ENCODE measurements at places on chromosomes 5 and 9. TPM values are rescaled to one million over a fixed set of nuclear protein-coding genes. Genes with fewer than 3 reads are reported as not detected.

The SLC6A7 gene
- not detected for total RNA-seq

The SLC34A1 gene
- not detected for total RNA-seq

The MUSK gene
- total RNA-seq, result 1.6 TPM

The ZFR gene
- total RNA-seq, result 58.0 TPM

The LMX1B gene
- total RNA-seq, result 0.83 TPM

The CSF1R gene
- total RNA-seq, result 27.0 TPM

- H3K27me3 ChIP-seq, result no peaks in the 10 kb centered on the region
- H3K27ac ChIP-seq, result no peak overlapping the region
- no peak for DNase-seq
Measured at GRCh38 chr5:149636191-149636860, 55.0 kb downstream of the ARHGEF37 start.

DNA sequence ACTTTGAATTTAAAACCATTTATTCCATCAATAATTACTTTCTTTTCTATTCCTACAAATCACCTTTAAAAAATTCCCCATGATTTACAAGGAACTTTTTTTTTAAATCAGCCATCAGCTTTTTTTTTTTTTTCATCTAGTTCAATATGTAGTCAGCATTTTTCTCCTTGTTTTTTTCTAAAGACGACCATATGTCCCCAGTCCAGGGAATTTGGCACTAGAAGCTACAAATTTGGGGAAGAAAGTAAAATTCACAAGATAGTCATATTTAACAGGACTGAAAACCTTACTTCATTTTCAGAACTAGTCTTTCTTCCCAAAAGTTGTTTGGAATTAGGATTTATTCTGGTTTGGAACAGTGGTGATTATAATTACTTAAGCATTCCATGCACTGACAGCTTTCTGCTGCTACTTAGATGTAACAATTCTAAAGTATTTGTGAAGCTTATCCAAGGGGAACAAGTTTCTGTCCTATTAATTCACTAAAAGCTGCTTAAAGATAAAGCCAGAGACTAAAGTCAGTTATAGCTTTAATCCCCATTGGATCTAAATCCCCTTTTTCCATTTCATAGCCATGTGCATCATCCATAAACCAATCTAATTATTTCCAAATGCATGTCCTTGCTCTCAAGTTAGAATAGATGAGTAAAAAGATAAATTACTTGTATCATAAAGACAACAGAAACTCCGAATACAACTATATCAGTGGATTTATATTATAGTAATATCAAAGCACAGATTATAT is 7.4 kb upstream of the SNCAIP start:
- no peaks in the 10 kb centered on the region for H3K36me3 ChIP-seq
- H3K4me1 ChIP-seq, result no peaks in the 10 kb centered on the region
- no peaks in the 10 kb centered on the region for H3K27me3 ChIP-seq

DNA sequence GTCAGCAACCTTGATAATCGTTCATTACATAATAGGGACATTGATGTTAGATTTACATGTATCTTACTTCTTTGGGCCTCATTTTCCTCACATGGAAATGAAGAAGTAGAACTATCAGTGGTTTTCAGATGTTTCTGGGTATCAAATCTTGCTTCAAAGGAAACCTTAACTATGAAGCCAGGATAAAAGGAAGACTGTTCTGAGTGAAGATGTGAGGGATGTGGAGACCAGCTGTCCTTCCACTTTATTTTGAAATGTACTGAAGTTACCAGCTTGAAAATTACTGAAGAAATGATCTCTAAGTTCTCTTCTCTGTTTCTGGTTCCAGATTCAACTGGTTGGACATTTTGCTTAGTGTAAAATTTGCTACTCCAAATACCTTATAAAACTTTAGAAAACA is 186.0 kb downstream of the ADAMTSL1 start:
- H3K27me3 ChIP-seq, result no peaks in the 10 kb centered on the region
- H3K4me3 ChIP-seq, result no peak overlapping the region
- no peaks in the 10 kb centered on the region for H3K4me1 ChIP-seq

GRCh38 chr9:76405868-76406267 is 11.6 kb upstream of the RFK start:
- no peak overlapping the region for H3K27ac ChIP-seq
- peaks cover 10% of the 10 kb centered on the region for H3K4me1 ChIP-seq
- no peaks in the 10 kb centered on the region for H3K27me3 ChIP-seq

- no peaks in the 10 kb centered on the region for H3K4me1 ChIP-seq
- no peak overlapping the region for H3K27ac ChIP-seq
- no peaks in the 10 kb centered on the region for H3K27me3 ChIP-seq
- H3K36me3 ChIP-seq, result no peaks in the 10 kb centered on the region
Measured at GRCh38 chr5:154117050-154117449, 73.5 kb upstream of the GALNT10 start.

- no peak overlapping the region for H3K4me3 ChIP-seq
- H3K27me3 ChIP-seq, result no peaks in the 10 kb centered on the region
- peaks cover 13% of the 10 kb centered on the region for H3K4me1 ChIP-seq
Measured at GRCh38 chr9:135926402-135927194, 19.3 kb upstream of the CAMSAP1 start.

- H3K4me1 ChIP-seq, result no peaks in the 10 kb centered on the region
- DNase-seq, result no peak
- no peaks in the 10 kb centered on the region for H3K27me3 ChIP-seq
- no peak overlapping the region for H3K27ac ChIP-seq
- no peak overlapping the region for H3K4me3 ChIP-seq
Measured at GRCh38 chr5:170560938-170561337, 57.1 kb downstream of the KCNIP1 start.

- no peaks in the 10 kb centered on the region for H3K36me3 ChIP-seq
- H3K27ac ChIP-seq, result no peak overlapping the region
- no peak overlapping the region for H3K4me3 ChIP-seq
- peaks cover 10% of the 10 kb centered on the region for H3K27me3 ChIP-seq
- peaks cover 10% of the 10 kb centered on the region for H3K4me1 ChIP-seq
Measured at GRCh38 chr9:135294836-135295235, 184.7 kb upstream of the PPP1R26 start.

GRCh38 chr5:45512521-45512920 is 183.7 kb downstream of the HCN1 start:
- DNase-seq, result no peak
- no peaks in the 10 kb centered on the region for H3K27me3 ChIP-seq
- no peak overlapping the region for H3K27ac ChIP-seq
- H3K36me3 ChIP-seq, result no peaks in the 10 kb centered on the region
- H3K4me3 ChIP-seq, result no peak overlapping the region
